ENCODE measurements at places on chromosomes 12 and 14. TPM values are rescaled to one million over a fixed set of nuclear protein-coding genes. Genes with fewer than 3 reads are reported as not detected.

MYF6 gene
- 0.14 TPM for total RNA-seq

GPRC5A gene
- 142 TPM for total RNA-seq

BDKRB2 gene
- under 0.01 TPM for total RNA-seq

NPFF gene
- total RNA-seq, result not detected

SOAT2 gene
- not detected for total RNA-seq

PMCH gene
- total RNA-seq, result not detected

MANSC4 gene
- not detected for total RNA-seq

RND1 gene
- total RNA-seq, result 8.9 TPM

CABP1 gene
- 0.14 TPM for total RNA-seq

EFS gene
- total RNA-seq, result 15.2 TPM

SYNDIG1L gene
- not detected for total RNA-seq

ANO2 gene
- 1.7 TPM for total RNA-seq

GPR132 gene
- 0.29 TPM for total RNA-seq

MED13L gene
- total RNA-seq, result 37.9 TPM

HCFC2 gene
- 6.1 TPM for total RNA-seq

BCAT1 gene
- total RNA-seq, result 14.6 TPM

ANKRD33 gene
- total RNA-seq, result not detected

WIF1 gene
- not detected for total RNA-seq

SLC7A7 gene
- total RNA-seq, result 3.5 TPM

APOF gene
- not detected for total RNA-seq

CAPS2 gene
- 0.06 TPM for total RNA-seq

NXPH4 gene
- total RNA-seq, result not detected

TSPAN9 gene
- 20.5 TPM for total RNA-seq

KRT82 gene
- not detected for total RNA-seq

OR9K2 gene
- not detected for total RNA-seq

DENND5B gene
- total RNA-seq, result 8.6 TPM

GALNT8 gene
- total RNA-seq, result 1.5 TPM

APEX1 gene
- total RNA-seq, result 381 TPM

SERPINA1 gene
- 15.3 TPM for total RNA-seq

CD9 gene
- 284 TPM for total RNA-seq

GALNT6 gene
- total RNA-seq, result 32.4 TPM

RFC5 gene
- total RNA-seq, result 31.0 TPM

FGD4 gene
- total RNA-seq, result 19.9 TPM

AQP6 gene
- not detected for total RNA-seq

SLIRP gene
- 491 TPM for total RNA-seq

LEMD3 gene
- total RNA-seq, result 18.7 TPM

OVCH1 gene
- total RNA-seq, result not detected

KRT2 gene
- not detected for total RNA-seq

Measured in epithelial cell of proximal tubule (primary cell).